NCI-H1436 treated with DMSO at 0.1 percent for 48 hours (cell line): ENCODE measurements at places on chromosomes 2 and 18.

DNA sequence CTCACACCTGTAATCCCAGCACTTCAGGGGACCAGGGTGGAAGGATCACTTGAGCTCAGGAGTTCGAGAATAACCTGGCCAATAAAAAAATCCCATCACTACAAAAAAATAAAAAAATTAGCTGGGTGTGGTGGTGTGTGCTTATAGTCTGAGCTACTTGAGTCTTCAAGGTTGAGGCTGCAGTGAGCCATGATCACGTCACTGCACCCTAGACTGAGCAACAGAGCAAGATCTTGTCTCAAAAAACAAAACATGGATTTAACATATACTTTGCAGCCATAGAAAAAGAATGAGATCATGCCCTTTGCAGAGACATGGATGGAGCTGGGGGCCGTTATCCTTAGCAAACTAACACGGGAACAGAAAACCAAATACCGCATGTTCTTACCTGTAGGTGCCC is 22.2 kb downstream of the SH2D6 start:
- DNase-seq, result no peak

DNA sequence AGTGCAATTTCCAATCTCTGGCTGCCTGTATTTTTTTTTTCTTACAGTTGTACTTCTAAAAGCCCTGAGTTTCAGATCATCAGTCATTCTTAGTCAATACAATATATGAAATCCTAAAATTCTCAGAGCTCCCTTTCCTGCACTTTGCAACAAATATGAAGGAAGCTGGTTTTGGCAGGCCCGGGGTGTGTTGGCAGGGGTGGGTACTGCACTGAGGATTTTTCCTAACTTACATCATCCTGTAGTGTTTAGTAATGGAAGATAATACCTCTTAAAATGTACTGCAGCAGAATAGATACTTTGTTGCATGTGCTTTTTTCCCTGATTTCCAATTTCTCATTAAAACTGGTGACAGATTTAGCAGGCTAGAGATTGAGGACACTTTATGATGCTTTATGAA is 374.6 kb downstream of the PTH2R start:
- no peak for DNase-seq

- no peak for DNase-seq
Observed at GRCh38 chr2:166239548-166239947, 111.7 kb upstream of the SCN1A start.

- DNase-seq, result no peak
Observed at GRCh38 chr2:21175895-21176646, 52.3 kb downstream of the TDRD15 start.

- no peak for DNase-seq
Observed at GRCh38 chr2:162252153-162252552, 8.9 kb upstream of the FAP start.

GRCh38 chr2:109125593-109126500 is 3.2 kb upstream of the SH3RF3 start:
- no peak for DNase-seq

- no peak for DNase-seq
Observed at GRCh38 chr18:49863769-49864621, 50.7 kb upstream of the ACAA2 start.

- no peak for DNase-seq
Observed at GRCh38 chr2:43762286-43762685, 11.6 kb upstream of the DYNC2LI1 start.

GRCh38 chr2:11712866-11713265 is 33.6 kb upstream of the LPIN1 start:
- DNase-seq, result no peak

DNA sequence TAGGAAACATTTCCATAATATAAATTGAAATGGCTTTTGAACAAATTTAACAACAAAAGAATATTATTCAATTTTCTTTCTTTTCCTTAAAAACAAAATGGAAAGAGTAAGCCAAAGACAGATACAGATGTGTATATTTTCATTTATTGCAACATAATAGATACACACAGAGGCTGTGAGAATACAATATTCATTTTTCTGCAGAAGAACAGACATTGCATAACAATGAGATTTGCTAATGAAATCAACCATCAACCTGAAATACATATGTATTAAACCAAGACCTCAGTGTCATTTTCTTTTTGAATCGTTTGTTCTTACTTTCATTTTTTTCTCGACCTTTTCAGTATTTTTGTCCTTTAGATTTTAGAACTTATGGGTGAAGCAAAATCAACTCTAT is 95.1 kb downstream of the BAZ2B start:
- no peak for DNase-seq

DNA sequence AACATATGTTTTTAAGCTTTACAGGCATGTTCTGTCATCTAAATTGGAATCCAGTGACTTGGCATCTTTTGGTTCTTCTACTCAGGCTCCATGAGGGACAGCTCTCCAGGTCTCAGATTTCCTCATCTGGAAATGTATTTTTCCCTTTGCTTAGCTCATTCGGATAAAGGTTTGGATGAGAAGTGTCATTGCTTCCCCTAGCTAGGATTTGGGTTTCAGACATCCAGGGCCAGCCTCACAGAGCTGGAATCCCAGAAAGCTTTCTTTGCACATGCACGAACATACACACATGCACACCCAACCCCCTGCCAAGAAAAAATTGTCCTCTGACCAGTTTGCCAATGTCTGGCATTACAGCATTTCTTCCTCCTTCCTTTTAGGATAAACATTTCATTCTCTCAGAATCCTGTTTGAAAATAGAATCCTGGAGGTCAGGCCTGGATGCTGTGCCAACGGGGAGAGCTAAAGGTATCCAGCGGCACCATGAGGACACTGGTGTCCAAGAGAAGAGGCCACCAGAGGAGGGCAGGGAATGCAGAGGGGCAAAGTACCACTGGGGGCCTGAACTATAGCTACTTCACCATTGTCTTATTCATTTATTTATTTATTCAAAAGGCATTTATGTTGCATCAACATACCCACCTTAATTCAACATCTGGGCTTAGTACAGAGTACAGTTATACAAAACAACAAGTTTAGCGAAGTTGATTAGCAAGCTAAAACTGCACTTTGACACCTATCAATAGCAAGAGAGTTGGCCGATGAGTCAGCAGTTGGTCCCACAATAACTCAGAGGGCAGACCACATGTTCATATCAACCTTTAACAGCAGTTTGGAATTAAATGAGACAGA is 97.9 kb upstream of the ATL2 start:
- DNase-seq, result no peak

- no peak for DNase-seq
Observed at GRCh38 chr2:179051250-179051649, 1.3 kb upstream of the CCDC141 start.

DNA sequence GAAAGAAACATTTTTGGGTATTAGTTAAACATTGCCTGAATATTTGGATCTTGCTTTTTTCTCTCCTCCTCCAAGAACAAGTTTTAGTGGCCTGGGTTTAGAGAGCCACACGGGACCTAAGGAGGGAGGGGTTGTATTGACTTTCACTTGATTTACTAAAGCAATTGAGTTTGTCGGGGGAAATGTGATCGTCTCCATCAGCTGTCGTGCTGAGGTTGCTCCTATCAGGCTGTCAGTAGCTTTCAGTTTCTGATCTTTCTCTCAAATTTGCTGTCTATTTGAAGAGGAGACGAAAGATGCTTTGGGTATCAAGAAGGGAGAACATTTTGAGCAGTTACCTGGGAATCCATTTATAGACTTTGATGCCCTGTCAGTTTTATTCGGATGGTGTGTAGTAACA is 106.0 kb downstream of the SETBP1 start:
- DNase-seq, result no peak

DNA sequence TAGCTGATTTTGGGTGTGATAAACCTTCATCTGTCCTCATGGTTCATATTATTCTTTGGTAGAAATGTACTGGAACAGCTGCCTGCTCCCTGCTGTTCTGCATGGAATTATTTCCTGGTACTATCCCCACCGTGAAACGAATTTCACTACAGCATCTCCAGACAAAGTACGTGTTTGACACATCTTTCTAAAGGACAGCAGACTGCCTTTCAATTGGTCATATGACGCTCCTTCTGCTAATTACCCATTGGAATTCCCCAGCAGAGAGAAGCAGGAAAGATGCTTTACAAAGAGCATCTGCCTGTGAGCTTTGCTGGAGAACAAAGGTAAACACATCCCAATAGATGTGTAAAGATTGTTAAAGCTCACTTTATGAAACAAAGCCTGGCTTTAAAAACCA is 4.4 kb upstream of the RFX8 start:
- DNase-seq, result no peak

DNA sequence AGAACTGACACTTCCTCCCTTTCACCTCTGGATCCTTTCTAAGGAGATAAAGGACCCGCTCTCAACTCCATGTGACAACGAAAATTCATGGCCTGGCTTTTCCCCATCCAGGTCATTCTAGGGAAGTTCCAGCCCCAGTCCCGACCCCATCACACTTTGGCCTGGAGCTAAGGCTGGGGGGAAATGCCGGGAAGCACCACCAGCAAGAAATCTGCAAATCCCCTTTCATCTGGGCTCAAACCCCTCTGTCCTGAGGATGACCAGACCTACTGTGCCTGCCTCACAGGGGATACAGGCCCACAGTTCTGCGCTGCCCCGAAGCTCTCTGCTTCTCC is 1.3 kb downstream of the SIX2 start:
- DNase-seq, result no peak

DNA sequence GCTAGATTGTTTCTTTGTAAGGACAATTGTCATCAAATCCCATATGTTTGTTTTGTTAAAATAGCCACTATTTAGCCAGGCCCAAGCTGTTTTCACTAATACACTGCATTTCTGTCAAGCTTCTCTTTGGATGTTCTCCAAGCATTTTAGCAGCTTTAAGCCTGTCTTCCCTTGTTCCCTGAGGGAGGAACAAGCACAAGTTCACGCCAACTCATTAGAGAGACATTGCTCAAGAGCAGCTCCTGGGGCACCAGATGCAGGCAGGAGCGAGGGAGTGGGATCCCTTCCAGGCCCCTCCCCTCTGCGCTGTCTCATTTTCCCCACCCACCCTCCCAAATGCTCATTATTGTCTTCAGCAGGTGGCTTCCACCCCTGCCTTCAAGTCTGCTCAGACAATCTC is 32.6 kb upstream of the PPP3R1 start:
- DNase-seq, result no peak

GRCh38 chr2:23568626-23569190 is 183.7 kb downstream of the KLHL29 start:
- no peak for DNase-seq

- DNase-seq, result no peak
Observed at GRCh38 chr2:130391058-130391871, 35.4 kb downstream of the PTPN18 start.

- DNase-seq, result no peak
Observed at GRCh38 chr2:2222931-2223330, 108.1 kb downstream of the MYT1L start.

DNA sequence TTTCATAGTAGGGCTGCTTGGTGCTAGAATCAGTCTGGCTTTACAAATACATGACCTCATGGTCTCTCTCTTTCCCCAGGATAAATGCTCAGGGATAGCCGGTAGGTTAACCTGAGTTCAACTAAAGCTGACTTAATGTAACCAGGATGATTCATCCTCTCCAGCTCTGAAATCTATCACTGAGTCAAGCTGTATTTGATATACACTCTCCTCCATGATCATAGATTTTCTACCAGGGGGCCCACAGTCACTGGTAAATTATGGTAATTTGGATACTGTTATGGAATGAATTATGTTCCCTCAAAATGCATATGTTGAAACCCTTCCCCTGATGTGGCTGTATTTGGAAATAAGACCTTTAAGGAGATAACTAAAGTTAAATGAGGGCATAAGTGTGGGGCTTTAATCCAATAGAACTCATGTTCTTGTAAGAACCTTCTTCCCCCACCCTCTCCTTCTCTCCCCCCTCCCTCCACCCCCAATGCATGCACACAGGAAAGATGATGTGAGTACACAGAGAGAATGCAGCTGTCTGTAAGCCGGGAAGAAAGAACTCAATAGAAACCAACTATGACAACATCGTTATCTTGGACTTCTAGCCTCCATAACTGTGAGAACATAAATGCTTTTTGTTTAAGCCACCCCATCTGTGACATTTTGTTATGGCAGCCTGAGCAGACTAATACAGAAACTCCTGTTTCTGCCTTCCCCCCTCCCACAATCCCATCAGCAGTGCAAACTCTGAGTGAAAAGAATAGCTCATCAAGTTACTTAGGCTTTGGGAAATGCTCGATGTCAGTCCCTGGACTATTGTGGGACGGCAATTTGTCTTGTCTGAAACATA is 134.9 kb upstream of the KYNU start:
- no peak for DNase-seq

GRCh38 chr18:39870591-39870990 is 2084.4 kb upstream of the PIK3C3 start:
- no peak for DNase-seq

DNA sequence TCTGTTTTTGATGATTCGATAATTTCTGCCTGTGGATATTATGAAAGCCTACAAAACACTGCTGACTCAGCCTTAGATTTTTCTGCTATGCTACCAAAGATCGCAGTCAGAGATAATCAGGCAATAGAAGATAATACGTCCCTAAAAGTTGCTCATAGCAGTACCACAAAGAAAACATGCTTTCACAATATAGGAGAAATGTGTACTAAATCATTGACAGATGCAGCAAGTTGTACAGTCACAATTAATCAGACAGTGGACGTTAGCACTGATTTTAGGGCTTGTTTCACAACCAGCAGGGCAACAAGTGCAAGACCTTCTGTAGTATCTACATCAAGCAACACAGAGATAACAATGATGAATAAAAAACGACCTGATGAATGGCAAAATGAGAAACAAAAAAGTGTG is 19.5 kb downstream of the RBM44 start:
- DNase-seq, result no peak

GRCh38 chr2:10019174-10019573 is 24.2 kb upstream of the KLF11 start:
- no peak for DNase-seq

DNA sequence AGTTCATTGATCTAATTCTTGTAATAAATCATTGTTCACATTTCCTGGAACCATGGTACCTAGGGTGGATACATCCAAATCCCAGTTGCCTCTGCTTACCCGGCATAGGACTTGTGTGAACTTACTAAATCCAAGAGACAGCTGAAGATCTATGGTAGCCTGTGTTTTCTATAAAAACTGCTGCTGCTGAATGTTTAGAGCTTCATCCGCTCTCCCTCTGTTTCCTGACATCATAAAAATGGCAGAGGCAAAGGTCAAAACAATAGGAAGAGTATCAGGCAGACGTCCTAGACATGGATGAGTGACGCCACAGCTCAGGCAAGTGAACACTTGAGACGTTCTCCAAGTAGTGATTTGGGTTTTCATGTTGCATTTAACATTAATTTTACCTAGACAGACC is 258.3 kb downstream of the ALPK2 start:
- no peak for DNase-seq

GRCh38 chr2:51698021-51698420 is 666.1 kb upstream of the NRXN1 start:
- DNase-seq, result no peak
